A375 (cell line): ENCODE measurements at places on chromosomes 12 and 14. TPM values are rescaled to one million over a fixed set of nuclear protein-coding genes. Genes with fewer than 3 reads are reported as not detected.

The SLCO1B1 gene
- total RNA-seq = 0.24 TPM in 1 of 2 replicates, not detected in the other

The GLIPR1L2 gene
- 0.34 TPM in 1 of 2 replicates, not detected in the other for total RNA-seq

The GLS2 gene
- 0.37 TPM in 1 of 2 replicates, not detected in the other for total RNA-seq

The WNT1 gene
- not detected in 2 replicates for total RNA-seq

The ALX1 gene
- total RNA-seq = 8.0 and 9.7 TPM in 2 replicates

The FAM90A1 gene
- 0.53 and 0.61 TPM in 2 replicates for total RNA-seq

The CLEC12A gene
- not detected in 2 replicates for total RNA-seq

The INHBE gene
- 4.3 and 4.9 TPM in 2 replicates for total RNA-seq

The GARIN6 gene
- total RNA-seq = not detected in 2 replicates

The KRT77 gene
- not detected in 2 replicates for total RNA-seq

The TMED10 gene
- total RNA-seq = 73.4 and 99.5 TPM in 2 replicates

The DTX1 gene
- 3.5 and 4.8 TPM in 2 replicates for total RNA-seq

The ADCY6 gene
- 22.6 and 23.9 TPM in 2 replicates for total RNA-seq

The ANO4 gene
- 0.30 and 2.0 TPM in 2 replicates for total RNA-seq

The P3H3 gene
- total RNA-seq = 24.4 and 25.4 TPM in 2 replicates

The ACSS3 gene
- total RNA-seq = 10.4 and 12.5 TPM in 2 replicates

The FGF23 gene
- total RNA-seq = not detected in 2 replicates

The KRT73 gene
- total RNA-seq = not detected in 2 replicates

The LRRC10 gene
- not detected in 2 replicates for total RNA-seq

The ARHGEF25 gene
- total RNA-seq = 22.6 and 46.8 TPM in 2 replicates

The SPX gene
- total RNA-seq = 1.2 and 2.4 TPM in 2 replicates

The TCL1B gene
- not detected in 2 replicates for total RNA-seq

The KRT1 gene
- not detected in 2 replicates for total RNA-seq

The ST8SIA1 gene
- 1.3 and 1.9 TPM in 2 replicates for total RNA-seq

The GNG2 gene
- total RNA-seq = 18.6 and 19.0 TPM in 2 replicates

The SYCP3 gene
- total RNA-seq = 0.08 TPM in 1 of 2 replicates, not detected in the other

The SETD1B gene
- total RNA-seq = 3.8 and 4.4 TPM in 2 replicates

The SSTR1 gene
- not detected in 2 replicates for total RNA-seq

The GPR65 gene
- total RNA-seq = 0.03 TPM in 1 of 2 replicates, not detected in the other

The CYP46A1 gene
- 0.03 TPM in 1 of 2 replicates, not detected in the other for total RNA-seq

The SERPINA9 gene
- not detected in 2 replicates for total RNA-seq

The CLEC2A gene
- total RNA-seq = not detected in 2 replicates

The PLBD2 gene
- total RNA-seq = 8.4 and 15.1 TPM in 2 replicates

The MGAT4C gene
- 0.41 and 0.90 TPM in 2 replicates for total RNA-seq

The CHGA gene
- not detected in 2 replicates for total RNA-seq

The DICER1 gene
- total RNA-seq = 21.5 and 24.8 TPM in 2 replicates

The USP44 gene
- total RNA-seq = 0.24 and 0.45 TPM in 2 replicates

The ALKBH2 gene
- total RNA-seq = 76.8 and 83.8 TPM in 2 replicates

The NXPH4 gene
- total RNA-seq = 2.7 and 5.1 TPM in 2 replicates

The LRCOL1 gene
- 0.19 TPM in 1 of 2 replicates, not detected in the other for total RNA-seq

The SCN8A gene
- total RNA-seq = 2.0 and 5.9 TPM in 2 replicates

The NEUROD4 gene
- not detected in 2 replicates for total RNA-seq

The HSPA2 gene
- total RNA-seq = 2.7 and 4.5 TPM in 2 replicates

The ZFYVE26 gene
- 11.7 and 17.3 TPM in 2 replicates for total RNA-seq
